ENCODE measurements at places on chromosomes 12 and 14.

DNA sequence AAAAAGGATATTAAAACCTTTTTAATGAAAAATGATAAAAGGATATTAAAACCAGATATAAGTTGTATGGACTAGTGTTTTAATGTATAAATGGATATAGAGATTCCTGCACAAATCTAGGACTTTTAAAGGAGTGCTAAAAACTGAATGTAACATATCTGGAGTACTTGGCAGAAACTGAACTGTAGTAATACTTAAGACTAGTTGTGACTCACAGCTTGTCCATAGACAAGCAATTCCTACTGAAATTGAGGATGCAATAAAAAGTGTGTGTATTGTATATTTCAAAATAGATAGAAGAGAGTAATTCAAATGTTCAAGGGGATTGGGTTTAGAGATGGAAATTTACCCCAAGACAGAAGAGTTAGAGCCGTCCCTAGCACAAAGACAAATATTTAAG lies 59.6 kb downstream of the FBXO33 start:
- DNase-seq = peak; percentile 11

GRCh38 chr12:89951694-89952060 lies 243.0 kb upstream of the ATP2B1 start:
- DNase-seq = no peak

DNA sequence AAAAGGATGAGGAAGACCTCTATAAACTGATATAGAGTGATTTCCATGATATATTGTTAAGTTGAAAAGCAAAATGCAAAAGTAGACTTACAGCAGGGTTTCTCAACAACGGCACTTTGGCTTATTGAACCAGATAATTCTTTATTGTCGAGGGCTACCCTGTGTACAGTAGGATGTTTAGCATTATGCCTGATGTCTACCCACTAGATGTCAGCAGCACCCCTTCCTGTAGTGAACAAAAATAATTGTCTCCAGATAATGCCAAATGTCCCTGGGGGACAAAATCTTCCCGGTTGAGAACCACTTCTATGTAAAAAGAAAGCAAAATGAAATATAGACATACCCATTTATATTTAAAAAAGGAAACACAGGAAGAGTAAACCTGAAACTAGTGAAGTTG lies 32.4 kb downstream of the ABCD2 start:
- peak; percentile 24 for DNase-seq

DNA sequence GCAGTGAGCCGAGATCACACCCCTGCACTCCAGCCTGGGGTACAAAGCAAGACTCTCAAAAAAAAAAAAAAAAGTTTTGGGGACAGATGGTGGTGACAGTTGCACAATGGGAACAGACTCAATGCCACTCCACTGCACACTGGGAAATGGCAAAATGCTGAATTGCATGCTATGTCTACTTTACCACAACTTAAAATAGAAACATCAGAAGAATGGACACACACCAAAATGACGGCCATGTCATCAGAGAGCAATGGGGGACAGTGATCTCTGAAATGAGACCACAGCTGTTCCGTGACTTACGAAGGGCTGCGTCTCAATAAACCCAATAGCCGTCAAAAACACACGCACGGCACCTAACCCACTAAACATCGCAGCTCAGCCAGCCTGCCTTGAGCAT lies 13.7 kb downstream of the DDX54 start:
- no peak for DNase-seq

- DNase-seq = peak; percentile 92
These were observed 29.0 kb downstream of the ATF7IP start for GRCh38 chr12:14394317-14395073.

GRCh38 chr12:24838531-24838950 lies 110.4 kb downstream of the BCAT1 start:
- peak; percentile 96 for DNase-seq

DNA sequence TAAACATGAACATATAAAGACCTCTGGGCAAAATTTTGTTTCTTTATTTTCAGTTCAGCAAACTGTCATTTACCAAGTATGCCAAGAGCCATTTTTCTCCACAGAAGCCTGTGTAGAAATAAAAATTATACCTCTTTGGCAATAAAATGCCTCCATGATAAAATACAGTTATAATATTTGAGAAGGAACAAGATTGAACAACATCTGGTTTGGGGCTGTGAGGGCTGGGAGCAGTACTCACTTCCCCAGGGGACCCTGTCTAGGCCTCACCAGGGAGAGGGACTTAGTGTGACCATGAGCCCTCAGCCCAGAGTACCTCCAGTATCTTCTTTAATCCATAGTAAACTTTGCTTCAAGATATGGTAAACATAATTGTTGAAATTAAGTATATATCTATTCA lies 65.1 kb downstream of the DAAM1 start:
- peak; percentile 18 for DNase-seq
